ENCODE measurements at places on chromosomes 3 and 15. TPM values are rescaled to one million over a fixed set of nuclear protein-coding genes. Genes with fewer than 3 reads are reported as not detected.

Gene CPA3
- total RNA-seq: 0.29 TPM

Gene ZNF860
- 0.53 TPM for total RNA-seq

Gene FAM43A
- 6.1 TPM for total RNA-seq

Gene POLR2M
- 28.0 TPM for total RNA-seq

Gene FBXW12
- total RNA-seq: not detected

Gene LEKR1
- total RNA-seq: 0.58 TPM

Gene TMOD2
- total RNA-seq: 1.7 TPM
